Activated CD4-positive, alpha-beta T cell treated with anti-CD3 and anti-CD28 coated beads, Interleukin-2, amount 10 ng/mL, durations not matched to agents 7 days and 5 days (primary cell): ENCODE measurements at places on chromosomes 2 and 18.

GRCh38 chr18:64179556-64180080, 30.7 kb upstream of the LINC00305 start:
- H3K4me3 ChIP-seq, result no peak overlapping the region
- no peak for DNase-seq
- no peaks in the 10 kb centered on the region for H3K36me3 ChIP-seq
- H3K4me1 ChIP-seq, result no peaks in the 10 kb centered on the region
- H3K27me3 ChIP-seq, result no peaks in the 10 kb centered on the region
- no peak overlapping the region for H3K27ac ChIP-seq

DNA sequence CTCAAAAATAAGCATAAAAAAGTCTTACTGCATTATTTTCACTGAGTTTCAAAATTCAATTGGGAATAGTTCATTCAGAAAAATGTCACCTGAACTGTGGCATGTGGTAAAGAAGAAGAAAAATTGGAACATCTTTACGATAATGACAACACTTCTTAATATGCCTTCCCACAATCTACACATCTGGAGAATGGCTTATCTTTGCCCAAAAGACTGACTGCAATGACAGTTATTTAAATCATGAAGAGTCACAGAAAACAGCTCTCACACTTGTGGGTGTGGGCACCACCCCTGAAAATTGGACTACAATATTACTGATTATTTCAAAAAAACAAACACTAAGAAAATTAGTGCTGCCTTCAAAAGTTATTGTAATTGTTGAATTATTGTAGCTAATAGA, 152.3 kb downstream of the USP34 start:
- H3K36me3 ChIP-seq, result peaks cover 20% of the 10 kb centered on the region
- no peak for DNase-seq
- no peaks in the 10 kb centered on the region for H3K27me3 ChIP-seq
- H3K4me3 ChIP-seq, result no peak overlapping the region

- peaks cover 9% of the 10 kb centered on the region for H3K36me3 ChIP-seq
- H3K4me3 ChIP-seq, result no peak overlapping the region
- no peak for DNase-seq
These were observed 24.3 kb downstream of the MRPS9 start for GRCh38 chr2:105062158-105062557.

GRCh38 chr2:167706800-167707199, 540.6 kb downstream of the STK39 start:
- no peaks in the 10 kb centered on the region for H3K27me3 ChIP-seq
- no peaks in the 10 kb centered on the region for H3K4me1 ChIP-seq
- DNase-seq, result no peak
- H3K36me3 ChIP-seq, result no peaks in the 10 kb centered on the region
- no peak overlapping the region for H3K27ac ChIP-seq

DNA sequence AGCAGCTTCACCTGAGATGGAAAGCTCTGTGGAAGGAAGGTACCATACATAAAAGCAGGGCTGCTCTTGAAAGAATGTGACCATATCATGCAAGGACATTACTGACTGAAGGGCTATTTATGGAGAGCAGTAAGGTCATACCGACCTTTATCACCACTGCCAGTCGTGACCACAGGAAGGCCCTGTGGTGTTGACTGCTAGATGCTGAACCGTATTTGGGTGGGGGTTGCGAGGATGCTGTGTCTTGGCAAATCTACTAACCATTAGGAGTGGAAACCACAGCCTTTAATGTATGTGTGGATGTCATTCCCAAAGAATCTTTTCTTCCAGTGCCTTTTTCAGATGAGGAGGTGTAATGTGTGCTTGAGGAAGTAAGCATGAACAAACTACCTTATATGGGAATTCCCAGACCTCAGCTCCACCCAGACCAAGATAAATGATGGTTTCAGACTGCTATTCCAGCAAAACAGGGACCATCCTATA, 60.8 kb downstream of the LIMS1 start:
- H3K27ac ChIP-seq, result peak overlapping the region; percentile 1
- no peak for DNase-seq
- H3K4me1 ChIP-seq, result peaks cover 46% of the 10 kb centered on the region
- no peaks in the 10 kb centered on the region for H3K27me3 ChIP-seq
- no peak overlapping the region for H3K4me3 ChIP-seq
- H3K36me3 ChIP-seq, result no peaks in the 10 kb centered on the region

- H3K36me3 ChIP-seq, result no peaks in the 10 kb centered on the region
- no peak for DNase-seq
- no peaks in the 10 kb centered on the region for H3K4me1 ChIP-seq
- H3K4me3 ChIP-seq, result no peak overlapping the region
These were observed 569.3 kb downstream of the DPP10 start for GRCh38 chr2:115011721-115012120.

DNA sequence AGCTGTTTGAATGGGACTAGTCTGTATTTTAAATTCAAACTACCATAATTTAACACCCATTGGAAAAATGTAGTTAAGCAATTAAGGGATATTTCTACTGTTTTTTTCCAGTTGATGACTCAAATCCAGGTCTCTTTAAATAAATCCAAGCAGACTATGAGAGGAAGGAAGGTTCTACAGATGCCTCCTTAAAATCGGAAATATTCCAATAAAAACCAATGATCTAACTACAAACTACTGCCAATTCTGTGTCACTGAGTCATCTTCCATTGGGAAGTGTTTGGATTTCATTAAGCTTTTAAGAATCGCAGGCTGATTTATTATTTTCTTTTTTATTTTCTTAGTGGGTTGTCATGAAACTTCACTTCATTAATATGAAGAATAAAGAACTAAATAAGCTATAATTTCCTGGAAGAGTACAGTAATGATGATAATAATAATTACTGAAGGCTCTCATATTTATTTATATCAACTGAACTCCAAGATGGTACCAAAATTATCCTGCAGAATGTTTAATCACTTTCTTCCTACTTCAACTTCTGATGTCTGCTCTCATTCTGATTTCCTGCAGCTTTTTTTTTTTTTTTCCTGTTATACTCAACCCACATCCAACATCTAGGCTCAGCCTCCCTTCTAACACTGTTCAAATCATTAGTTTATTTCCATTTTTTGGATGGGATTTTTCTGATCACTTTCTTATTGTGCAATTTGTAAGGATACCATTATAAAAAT, 166.3 kb upstream of the FN1 start:
- H3K4me3 ChIP-seq, result no peak overlapping the region
- H3K27me3 ChIP-seq, result peaks cover 8% of the 10 kb centered on the region
- no peak overlapping the region for H3K27ac ChIP-seq
- no peak for DNase-seq
- no peaks in the 10 kb centered on the region for H3K4me1 ChIP-seq

DNA sequence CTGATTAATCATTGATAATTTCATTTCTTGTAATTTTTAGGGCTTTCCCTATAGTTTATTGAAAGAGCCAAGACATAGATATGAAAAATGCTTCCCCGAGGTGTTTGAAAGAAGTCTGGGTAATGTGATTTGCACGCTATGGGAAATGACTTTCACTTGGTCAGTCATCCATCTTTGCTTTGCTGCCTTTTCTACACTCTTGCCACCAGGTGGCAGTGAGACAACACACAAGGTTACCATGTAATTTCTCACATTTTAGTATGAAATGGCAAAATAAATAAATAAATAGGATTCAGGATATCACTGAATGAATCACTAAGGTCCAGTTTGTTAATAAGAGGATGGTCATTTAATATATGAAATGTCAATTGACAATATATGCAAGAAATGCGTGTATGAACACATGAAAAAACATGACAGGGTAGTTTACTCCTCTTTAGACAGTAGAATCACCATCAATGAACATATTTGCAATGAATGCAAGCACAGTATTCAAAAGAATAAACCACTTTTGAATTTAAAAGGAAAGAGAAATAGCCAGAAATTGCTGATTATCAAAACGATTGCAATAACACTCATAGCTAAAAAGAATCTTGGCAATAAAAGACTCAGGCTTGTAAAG, 52.2 kb upstream of the KCNH7 start:
- H3K27ac ChIP-seq, result no peak overlapping the region
- no peaks in the 10 kb centered on the region for H3K4me1 ChIP-seq
- no peaks in the 10 kb centered on the region for H3K36me3 ChIP-seq
- H3K4me3 ChIP-seq, result no peak overlapping the region
- DNase-seq, result peak; percentile 29

DNA sequence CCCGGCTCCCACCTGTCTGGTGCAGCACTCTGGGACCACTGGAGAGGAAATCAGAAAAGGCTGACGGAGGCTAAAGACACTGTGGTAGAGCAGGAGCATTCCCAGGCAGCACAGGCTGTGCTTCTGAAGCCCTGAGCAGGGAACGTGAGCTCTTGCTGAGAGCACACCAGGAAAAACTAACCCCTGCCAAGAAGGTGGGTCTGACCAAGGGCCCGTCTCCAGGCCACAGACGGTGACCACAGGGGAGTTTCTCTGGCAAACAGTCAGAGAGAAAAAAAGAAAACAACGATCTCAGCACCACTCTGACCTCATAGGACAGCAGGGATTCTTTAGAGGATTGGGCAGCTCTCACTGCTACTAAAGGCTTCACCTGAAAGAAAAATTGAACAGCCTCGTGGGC, 201.4 kb downstream of the AFF3 start:
- H3K27me3 ChIP-seq, result no peaks in the 10 kb centered on the region
- H3K4me3 ChIP-seq, result no peak overlapping the region
- H3K36me3 ChIP-seq, result no peaks in the 10 kb centered on the region
- H3K4me1 ChIP-seq, result no peaks in the 10 kb centered on the region
- no peak overlapping the region for H3K27ac ChIP-seq

DNA sequence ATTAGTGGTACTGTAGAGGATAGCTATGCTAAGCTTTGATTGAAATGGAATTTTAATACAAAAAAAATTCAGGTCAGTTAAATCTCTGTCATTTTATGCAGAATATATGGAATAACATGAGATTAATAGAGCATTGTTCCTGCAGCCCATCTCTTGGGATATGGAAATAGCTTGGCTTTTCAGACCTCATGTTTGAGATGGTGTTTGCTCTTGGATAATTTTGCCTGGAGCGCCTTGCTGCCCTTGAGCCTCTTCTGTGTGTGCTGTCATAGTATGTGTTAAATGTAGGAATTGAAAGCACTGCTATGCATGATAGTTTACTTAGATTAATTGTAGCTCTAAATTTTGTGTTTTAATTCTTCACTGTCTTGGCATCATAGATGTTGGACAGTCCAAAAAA, 27.7 kb downstream of the GALNT1 start:
- no peak overlapping the region for H3K4me3 ChIP-seq
- no peaks in the 10 kb centered on the region for H3K36me3 ChIP-seq
- H3K27me3 ChIP-seq, result no peaks in the 10 kb centered on the region
- peaks cover 2% of the 10 kb centered on the region for H3K4me1 ChIP-seq

DNA sequence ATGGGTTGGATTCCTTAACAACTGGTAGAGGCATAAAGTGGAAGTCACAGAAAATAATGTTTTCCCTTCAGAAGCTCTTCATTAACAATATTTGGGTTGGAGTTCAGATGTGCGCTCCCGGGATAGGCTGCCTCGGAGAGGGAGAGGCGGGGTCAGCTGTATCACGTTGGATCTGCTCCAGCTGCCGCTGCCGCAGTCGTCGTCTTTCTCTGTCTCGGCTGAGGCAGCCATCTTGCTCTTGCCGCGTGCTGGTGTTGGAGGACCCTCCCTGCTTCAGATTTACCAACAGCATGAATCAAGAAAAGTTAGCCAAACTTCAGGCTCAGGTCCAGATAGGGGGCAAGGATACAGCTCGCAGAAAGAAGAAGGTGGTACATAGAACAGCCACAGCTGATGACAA, 35.1 kb downstream of the TANC1 start:
- H3K36me3 ChIP-seq, result no peaks in the 10 kb centered on the region
- H3K4me3 ChIP-seq, result no peak overlapping the region
- no peak for DNase-seq
- H3K27me3 ChIP-seq, result no peaks in the 10 kb centered on the region
- peaks cover 3% of the 10 kb centered on the region for H3K4me1 ChIP-seq

- no peak for DNase-seq
- no peak overlapping the region for H3K27ac ChIP-seq
- H3K4me1 ChIP-seq, result no peaks in the 10 kb centered on the region
- no peak overlapping the region for H3K4me3 ChIP-seq
These were observed 111.7 kb downstream of the CHST9 start for GRCh38 chr18:27073404-27073830.

- H3K27ac ChIP-seq, result no peak overlapping the region
- peaks cover 7% of the 10 kb centered on the region for H3K27me3 ChIP-seq
- no peak overlapping the region for H3K4me3 ChIP-seq
- H3K36me3 ChIP-seq, result no peaks in the 10 kb centered on the region
- no peaks in the 10 kb centered on the region for H3K4me1 ChIP-seq
- DNase-seq, result no peak
These were observed 480.6 kb upstream of the HS6ST1 start for GRCh38 chr2:128799284-128799552.

DNA sequence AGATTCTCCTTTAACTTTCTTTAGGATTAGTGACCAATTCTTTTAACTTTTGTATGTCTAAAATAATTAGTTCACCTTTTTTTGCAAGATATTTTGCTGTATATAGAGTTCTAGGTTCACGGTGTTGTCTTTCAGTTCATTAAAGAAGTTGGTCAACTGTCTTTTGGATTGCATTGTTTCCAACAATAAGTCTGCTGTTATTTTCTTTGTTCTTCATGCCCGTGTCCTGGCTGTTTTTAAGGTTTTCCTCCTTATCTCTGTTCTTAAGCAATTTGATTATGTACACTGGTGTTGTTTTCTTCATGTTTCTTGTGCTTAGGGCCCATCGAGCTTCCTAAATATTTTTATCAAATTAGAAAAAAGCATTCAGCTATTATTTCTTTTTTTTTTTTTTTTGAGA, 54.4 kb downstream of the LBH start:
- no peaks in the 10 kb centered on the region for H3K27me3 ChIP-seq
- no peak overlapping the region for H3K4me3 ChIP-seq
- H3K36me3 ChIP-seq, result peaks cover 1% of the 10 kb centered on the region
- no peak overlapping the region for H3K27ac ChIP-seq

DNA sequence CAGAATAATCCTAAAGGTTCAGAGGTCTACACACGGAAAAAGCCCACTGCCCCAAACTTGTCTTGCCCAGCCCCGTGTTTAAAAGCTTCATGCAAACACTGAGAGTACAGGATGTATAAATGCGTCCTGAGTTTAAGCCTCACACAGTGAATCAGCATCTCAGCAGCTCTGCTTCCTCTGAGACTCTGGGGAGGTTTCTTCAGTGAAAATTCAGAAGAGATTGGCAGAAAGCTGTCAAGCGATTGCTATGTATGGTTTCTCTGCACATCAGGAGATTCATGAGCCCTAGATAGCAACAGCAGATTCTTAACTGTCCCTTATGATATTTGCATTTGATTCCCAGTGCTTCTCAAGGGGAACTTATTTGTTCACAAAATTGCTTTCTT, 27.1 kb downstream of the CRACDL start:
- H3K4me1 ChIP-seq, result peaks cover 32% of the 10 kb centered on the region
- no peak for DNase-seq
- H3K27me3 ChIP-seq, result peaks cover 30% of the 10 kb centered on the region
- H3K4me3 ChIP-seq, result no peak overlapping the region
- no peaks in the 10 kb centered on the region for H3K36me3 ChIP-seq

GRCh38 chr2:170815746-170816503, 762 bp upstream of the GAD1 start:
- H3K27ac ChIP-seq, result peak overlapping the region; percentile 20
- DNase-seq, result peak; percentile 71
- peaks cover 56% of the 10 kb centered on the region for H3K4me1 ChIP-seq
- H3K27me3 ChIP-seq, result peaks cover 78% of the 10 kb centered on the region
- peaks cover 2% of the 10 kb centered on the region for H3K36me3 ChIP-seq
